ENCODE measurements at places on chromosomes 16 and 17.

DNA sequence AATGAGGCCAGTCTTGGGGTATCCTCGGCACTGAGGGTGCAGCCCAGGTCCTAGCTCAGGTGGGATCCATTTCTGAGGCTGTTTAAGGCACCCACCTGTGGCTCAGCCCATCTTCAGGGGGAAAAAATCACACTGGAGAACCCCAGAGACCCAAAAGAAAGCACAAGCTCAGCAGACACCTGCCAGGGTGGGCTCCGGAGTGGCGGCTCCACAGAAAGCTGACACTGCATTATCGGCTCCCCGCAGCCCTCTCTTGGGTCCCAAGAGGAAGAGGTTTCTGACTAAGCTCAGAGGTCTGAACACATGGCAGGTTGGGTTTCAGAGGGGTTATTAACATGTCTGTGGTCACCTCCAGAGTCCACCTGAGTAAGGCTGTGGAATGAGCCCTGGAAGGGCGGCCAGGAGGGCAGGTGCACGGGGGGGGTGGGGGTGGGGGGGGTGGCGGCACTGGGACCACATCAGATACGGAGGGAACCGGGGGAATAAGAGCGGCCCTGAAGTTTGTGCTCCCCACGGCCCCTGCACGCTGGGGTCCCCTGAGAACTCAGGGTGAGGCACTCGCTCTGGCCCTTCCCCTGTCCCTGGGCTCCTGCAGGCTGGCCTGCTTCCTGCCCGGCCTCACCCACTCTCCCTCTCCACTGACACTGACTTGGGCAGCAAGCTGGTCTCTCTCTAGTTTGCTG is 79.5 kb downstream of the TIMM22 start:
- DNase-seq: no peak

- DNase-seq: no peak
Measured at GRCh38 chr17:81924557-81925532, 2.7 kb downstream of the MAFG start.

DNA sequence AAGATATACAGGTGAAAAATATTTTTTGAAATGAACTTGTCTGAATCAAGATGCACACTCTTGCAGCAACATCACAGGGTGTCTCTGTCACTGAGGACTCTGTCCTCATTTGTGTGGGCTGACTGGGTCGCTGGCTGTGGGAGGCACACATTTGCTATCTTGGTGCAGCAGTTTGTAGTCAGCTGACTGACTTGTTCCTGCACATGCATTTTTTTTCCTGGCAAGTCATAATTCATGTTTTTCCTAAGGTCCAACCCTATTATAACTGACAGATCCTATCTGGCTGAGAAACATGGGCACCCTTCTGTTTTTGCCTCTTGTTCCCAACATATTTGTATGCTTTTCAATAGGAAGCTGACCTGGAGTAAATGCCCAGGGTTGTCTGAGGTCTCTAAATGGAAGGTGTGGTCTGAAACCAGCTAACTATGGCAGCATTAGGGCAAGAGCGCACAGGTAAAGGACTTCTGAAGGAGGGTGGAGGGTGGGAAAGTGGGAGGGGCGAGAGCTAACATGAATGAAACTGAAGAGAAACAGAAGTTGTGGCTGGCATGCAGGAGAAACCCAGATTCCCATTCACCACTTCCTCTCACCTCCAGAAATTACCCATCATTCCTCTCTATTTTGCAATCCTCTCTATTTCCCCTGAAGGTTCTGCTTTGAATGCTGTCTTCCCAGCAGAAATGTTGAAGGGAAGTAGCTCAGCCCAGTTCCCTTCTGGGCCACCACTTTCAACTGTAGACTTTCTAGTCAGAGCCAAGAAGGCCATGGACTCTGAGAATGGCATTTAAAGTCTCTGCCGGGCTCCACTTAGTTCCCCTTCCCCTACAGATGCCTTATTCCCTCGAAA is 166.1 kb downstream of the PRKCA start:
- peak; percentile 26 for DNase-seq

GRCh38 chr17:76598004-76598439 is 12.4 kb upstream of the ST6GALNAC2 start:
- no peak for DNase-seq

- no peak for DNase-seq
Measured at GRCh38 chr17:1029196-1029921, 32.4 kb downstream of the TIMM22 start.

DNA sequence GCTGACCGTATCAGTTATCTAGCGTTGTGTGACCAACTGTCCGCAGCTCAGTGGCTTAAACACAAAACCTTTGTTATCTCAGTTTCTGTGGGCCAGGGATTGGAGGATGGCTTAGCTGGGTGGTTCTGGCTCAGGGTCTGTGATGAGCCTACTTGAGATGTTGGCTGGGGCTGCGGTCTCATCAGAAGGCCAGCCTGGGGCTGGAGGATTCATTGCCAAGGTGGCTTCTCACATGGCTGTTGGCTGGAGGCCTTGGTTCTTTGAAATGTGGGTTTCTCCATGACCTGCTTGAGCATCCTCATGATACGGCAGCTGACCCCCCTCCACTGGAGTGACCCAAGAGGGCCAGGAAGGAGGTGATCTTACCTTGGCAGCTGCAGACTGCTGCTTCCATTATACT is 16.7 kb downstream of the GSE1 start:
- no peak for DNase-seq

Measured in activated naive CD4-positive, alpha-beta T cell treated with Interleukin-2 at 50 U/mL for 16 hours (primary cell).